ENCODE measurements at places on chromosomes 1 and 21. TPM values are rescaled to one million over a fixed set of nuclear protein-coding genes. Genes with fewer than 3 reads are reported as not detected.

- no peak for DNase-seq
These were observed 31.3 kb downstream of the SLC1A7 start for GRCh38 chr1:53111073-53111556.

DNA sequence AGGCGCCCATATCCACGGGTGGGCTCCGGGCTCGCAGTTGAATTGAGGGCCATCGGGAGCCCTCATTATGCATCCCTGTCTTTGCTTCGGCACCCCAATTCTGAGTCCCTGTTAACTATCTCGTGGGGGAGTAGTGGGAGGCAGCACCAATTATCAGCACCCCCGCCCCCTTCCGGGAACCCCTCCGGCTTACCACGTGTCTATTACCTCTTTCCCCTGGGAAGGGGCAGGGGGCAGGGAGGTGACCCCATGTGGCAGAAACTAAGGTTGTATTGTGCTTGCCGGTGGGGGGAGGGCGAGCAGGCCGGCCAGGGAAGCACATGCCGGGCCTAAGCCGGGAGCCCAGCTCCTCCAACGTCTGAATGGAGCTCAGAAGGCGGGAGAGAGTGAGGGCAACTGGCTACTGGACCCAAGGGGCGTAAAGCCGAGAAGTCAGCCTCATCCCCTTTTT, 1.0 kb downstream of the LIN28A start:
- no peak for DNase-seq

DNA sequence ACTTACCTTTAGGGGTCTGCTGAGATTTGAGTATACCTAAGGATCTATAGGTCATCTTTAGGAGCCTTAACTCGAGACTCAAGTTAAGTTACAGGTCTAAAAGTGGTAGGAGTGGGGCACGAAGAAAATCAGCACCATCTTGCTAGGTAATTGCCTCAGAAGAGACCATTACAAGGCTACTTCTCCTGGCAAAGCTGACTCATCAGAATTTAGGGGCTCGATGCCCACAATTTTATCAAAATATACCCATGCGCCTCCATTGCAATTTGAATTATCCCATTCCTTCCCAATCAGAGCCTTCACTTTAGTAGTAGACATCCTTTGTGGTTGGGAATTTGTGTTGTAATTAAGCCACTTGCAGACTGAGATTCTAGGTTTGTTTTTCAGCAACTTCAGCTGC, 1994.3 kb downstream of the MRPL39 start:
- DNase-seq, result no peak

Gene TMEM125
- total RNA-seq, result not detected

Gene SPATA17
- not detected for total RNA-seq

GRCh38 chr1:54811066-54811465, 9.9 kb upstream of the TTC22 start:
- no peak for DNase-seq

- DNase-seq, result no peak
These were observed 50.3 kb upstream of the L1TD1 start for GRCh38 chr1:62144238-62144831.

Gene LRP8
- total RNA-seq, result 45.0 TPM
